ENCODE measurements at places on chromosomes 2 and 18.

GRCh38 chr2:85179541-85179940, 46.3 kb downstream of the TCF7L1 start:
- DNase-seq: no peak

GRCh38 chr2:238968616-238969384, 120.9 kb downstream of the TWIST2 start:
- DNase-seq: no peak

GRCh38 chr2:123061534-123061933, 963.6 kb upstream of the CNTNAP5 start:
- DNase-seq: no peak

DNA sequence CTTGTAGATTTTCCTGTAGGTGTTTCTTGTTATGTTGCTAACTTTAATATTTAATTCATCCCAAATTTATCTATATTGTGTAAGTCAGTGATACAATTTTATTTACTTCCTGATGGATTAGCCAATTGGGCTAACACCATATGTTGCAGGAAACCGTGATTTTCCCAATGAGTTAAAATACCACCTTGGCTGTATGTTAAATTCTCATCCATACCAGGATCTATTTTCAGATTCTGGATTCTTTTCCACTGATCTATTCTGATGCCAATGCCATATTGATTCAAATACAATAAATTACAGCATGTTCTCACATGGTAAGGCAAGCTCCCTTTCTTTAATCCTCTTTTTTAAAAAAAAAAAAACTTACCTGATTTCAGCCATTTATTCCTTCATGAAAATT, 85.8 kb upstream of the DNAJC10 start:
- no peak for DNase-seq

DNA sequence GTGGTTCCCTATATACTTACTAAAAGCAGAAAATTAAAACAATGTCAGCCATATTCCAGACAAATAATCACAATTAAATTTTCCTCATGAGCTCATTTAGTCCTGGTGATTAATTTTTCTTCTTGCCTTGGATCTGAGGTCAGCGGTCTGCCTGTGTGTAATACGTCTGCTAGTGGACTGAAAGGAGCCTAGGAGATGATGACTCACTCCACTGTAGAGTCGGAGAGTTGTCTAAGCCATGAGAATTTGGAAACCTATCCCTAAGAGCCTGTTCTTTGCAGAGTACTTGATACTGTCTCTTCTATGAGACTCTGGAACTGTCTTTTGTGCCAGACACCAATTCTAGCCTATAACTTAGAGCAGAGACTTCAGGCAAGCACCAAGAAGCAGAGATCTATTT, 94.2 kb upstream of the RAB27B start:
- no peak for DNase-seq

- no peak for DNase-seq
Measured at GRCh38 chr18:43486462-43486861, 209.2 kb upstream of the SYT4 start.

DNA sequence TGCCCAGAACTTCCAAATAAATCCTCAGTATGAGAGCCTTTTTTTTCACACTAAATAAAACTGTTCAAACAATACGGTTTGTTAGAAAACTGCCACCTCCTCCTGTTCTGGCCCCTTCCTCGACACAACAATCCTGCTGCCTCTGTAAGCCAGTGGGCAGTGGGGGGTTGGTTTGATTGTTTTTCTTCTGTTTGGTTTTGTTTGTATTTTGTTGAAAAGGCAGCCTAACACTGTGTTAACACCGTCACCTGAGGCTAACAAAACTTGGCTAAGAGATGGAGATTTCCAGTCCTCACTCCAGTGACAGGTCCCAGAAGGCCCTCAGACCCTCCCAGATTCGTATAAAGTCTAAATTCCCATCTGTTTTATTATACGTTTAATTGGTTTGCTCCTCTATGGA, 402.1 kb downstream of the ZNF521 start:
- DNase-seq: no peak

- DNase-seq: peak; percentile 28
Measured at GRCh38 chr2:172437419-172438341, 10.3 kb downstream of the ITGA6 start.

GRCh38 chr18:55654986-55655385, 67.0 kb upstream of the TCF4 start:
- no peak for DNase-seq

- no peak for DNase-seq
Measured at GRCh38 chr2:133705287-133705686, 137.0 kb upstream of the NCKAP5 start.

GRCh38 chr2:23788100-23788499, 138.8 kb downstream of the ATAD2B start:
- DNase-seq: no peak

- no peak for DNase-seq
Measured at GRCh38 chr2:202909394-202910192, 1.9 kb downstream of the WDR12 start.

DNA sequence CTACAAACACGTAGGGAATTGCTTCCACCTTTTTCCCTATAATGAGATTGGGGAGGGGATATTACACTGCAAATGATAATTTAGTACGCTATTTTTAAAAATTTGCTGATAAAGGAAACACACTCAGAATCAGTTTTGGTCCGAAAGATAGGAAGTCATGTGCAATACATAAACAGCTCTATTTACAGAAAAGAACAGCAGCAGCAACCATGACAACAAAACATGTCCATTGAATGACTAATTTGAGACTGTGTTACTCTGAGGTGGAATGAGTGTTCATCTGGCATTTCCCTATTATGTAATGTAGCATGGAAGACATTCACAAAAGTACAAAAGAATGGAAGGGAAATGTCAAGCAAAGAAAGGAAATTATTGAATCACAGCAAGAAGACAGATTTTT, 337.2 kb downstream of the NBAS start:
- no peak for DNase-seq

- DNase-seq: no peak
Measured at GRCh38 chr2:236656166-236656565, 86.5 kb downstream of the ACKR3 start.

- DNase-seq: peak; percentile 93
Measured at GRCh38 chr18:13612196-13612997, 114.0 kb downstream of the FAM210A start.

DNA sequence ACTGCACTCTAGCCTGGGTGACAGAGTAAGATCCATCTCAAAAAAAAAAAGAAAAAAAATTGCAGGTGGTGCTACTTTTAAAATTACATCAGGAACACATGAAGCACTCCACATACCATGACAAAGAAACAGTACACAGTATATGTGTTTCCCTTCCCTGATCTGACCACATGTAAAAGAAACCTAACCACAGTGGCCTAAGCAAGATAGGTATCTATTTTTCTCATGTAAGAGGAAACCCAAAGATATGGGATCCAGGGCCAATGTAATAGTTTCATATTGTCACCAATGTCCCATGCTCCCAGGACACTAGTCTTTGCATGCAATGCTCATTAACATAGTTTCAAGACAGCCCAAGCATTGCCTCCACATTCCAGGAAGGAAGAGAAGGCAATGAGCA, 99.9 kb downstream of the DYM start:
- DNase-seq: no peak

- DNase-seq: no peak
Measured at GRCh38 chr18:62732617-62733016, 17.3 kb downstream of the PHLPP1 start.

- DNase-seq: no peak
Measured at GRCh38 chr2:178846458-178846802, 39.2 kb upstream of the TTN start.

- no peak for DNase-seq
Measured at GRCh38 chr2:143588746-143589145, 459.5 kb downstream of the ARHGAP15 start.

- DNase-seq: no peak
Measured at GRCh38 chr2:215352602-215353001, 40.7 kb downstream of the ATIC start.

- no peak for DNase-seq
Measured at GRCh38 chr2:223865124-223865523, 27.7 kb upstream of the AP1S3 start.

DNA sequence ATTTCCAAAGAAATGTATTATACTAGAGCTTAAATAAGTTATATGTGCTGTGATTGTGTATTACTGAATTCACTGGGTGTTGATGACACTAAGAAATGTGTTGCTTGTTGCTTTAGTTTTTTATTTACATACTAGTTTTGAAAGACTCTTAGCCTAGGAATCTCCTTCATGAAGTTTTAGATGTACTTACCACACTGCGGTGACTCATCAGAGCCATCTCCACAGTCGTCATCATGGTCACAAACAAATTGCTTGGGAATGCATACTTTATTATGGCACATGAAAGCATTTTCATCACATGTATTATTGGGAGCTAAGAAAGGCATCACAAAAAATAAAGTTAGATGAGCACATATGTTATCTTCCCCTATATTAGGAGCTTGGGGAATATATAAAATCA, 1624.2 kb downstream of the LRP1B start:
- no peak for DNase-seq

- no peak for DNase-seq
Measured at GRCh38 chr2:28338046-28338817, 54.4 kb upstream of the FOSL2 start.

DNA sequence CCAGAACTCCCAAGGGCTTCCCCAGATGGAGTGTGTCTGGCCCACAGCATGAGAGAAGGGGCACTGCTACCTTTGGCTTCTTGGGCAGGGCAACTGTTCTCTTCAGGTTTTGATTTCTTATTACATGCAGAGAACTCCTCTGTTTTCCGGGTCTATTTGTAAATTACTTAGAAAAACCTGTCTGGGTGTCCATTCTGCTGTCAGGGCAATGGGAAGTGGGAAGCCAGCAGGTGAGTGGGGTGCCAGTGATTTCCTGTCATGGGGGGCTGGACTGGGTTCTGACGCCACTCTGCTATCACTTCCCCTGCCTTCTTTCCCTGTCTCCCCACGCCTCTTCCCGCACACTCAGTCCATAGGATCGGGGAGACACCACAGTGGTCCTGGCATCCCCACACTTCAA, 58.0 kb upstream of the LGALSL start:
- DNase-seq: no peak

DNA sequence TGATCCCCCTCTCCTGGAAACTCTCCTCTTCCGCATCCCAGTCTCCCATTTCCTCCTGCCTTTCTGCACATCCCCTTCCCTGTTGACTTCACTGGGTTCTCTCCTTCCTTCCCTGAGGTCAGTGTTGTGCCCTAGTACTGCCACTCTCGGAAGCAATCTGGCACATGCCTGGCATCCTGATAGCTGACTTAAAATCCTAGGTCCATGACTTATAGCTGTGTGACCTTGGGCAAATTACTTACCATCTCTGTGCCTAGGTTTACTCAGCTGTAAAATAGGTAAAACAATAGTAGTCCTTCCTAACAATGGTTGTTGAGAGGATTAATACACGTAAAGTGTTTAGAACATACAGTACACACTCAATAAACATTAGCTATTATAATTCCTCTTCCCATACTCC, 9.3 kb downstream of the EVA1A start:
- no peak for DNase-seq

GRCh38 chr2:182077023-182077422, 91.4 kb downstream of the PPP1R1C start:
- DNase-seq: no peak

DNA sequence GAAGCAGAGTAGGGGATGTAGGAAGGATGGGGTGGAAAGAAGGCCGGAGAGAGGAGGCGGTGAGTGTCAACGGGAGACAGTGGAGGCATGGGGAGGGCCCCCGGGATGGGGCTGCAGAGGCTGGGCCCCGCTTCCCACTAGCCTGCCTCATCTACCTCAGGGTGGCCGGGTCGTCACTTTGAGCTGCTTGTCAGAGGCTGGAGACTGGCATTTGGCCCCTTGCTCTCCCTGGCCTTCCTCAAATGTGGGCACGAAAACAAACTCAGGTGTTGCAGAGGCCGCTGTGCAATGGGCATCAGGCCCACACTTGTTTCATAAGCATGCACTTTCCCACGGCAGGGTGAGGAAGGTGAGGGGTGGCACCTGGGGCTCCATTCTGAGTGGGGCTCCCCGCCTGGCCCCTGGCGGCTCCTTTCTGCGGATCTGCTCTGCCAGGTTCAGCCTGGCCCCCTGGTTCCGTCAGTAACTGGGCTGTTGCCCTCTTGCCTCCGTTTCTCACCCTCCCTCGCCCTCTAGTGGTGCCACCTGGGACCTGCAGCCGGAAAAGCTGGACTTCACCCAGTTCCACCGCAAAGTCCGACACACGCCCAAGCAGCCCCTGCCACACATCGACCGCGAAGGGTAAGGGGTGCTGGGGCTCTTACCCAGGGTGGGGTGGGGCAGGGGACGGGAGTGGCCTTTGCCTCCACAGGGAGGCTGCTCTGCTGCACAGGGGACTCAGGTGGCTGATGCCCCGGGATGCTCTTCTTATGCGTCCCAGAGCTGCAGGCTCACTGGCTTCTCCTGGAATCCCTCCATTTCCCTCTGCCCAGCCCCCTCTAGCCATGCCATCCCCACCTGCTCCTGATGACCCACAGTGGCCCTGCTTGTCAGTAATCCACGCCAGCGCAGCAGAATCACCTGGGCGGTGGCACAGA, 125.4 kb downstream of the CTIF start:
- peak; percentile 66 for DNase-seq

- no peak for DNase-seq
Measured at GRCh38 chr2:46362667-46363012, 65.4 kb downstream of the EPAS1 start.

DNA sequence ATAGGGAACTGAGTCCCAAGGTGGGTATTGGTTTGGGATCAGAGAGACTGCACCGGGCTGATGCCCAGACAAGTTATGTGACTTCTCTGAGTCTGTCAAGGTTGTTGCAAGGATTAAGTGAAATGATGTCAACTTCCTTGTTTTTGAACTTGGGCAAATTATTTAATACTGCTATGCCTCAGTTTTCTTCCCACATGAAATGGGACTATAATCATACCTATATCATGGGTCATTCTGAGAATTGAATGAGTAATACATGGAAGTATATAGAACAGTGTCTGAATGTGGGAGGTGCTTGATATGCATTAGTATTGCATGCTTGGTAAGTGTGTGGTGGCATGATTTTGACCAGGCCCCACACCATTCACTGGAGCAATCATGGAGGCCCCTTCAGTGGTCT, 99.0 kb downstream of the PRKCE start:
- DNase-seq: no peak

DNA sequence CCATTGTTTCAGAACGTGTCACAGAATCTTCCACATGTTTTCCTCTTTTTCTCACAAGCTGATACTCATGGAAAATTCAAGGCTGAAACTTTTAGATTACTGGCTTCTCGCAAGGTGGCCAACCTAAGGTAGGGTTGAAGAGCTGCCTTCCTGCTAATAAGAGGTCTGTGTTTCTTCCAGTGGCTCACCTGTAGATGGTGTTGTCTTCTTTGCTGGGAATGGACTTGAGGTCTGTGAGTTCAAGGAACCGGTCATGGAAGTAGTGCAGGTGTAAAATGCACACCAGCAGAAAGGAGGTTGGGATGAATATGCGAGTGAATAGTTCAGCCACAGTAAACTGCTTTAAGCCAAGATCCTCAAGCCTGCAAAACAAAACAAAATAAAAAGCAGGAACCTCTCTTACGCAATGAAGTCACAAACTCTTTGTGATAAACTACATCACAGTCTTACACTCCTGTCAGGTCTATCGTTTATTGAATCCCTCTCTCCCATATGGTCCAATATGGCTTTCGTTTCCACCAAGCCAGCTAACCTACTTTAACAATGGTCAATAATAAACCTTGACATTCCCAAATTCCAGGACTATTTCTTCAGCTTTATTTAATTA, 258.9 kb downstream of the NAPG start:
- DNase-seq: no peak

- DNase-seq: no peak
Measured at GRCh38 chr2:178450524-178450773, 526 bp downstream of the PRKRA start.

GRCh38 chr2:186526281-186526680, 40.2 kb downstream of the ZC3H15 start:
- no peak for DNase-seq

Data from globus pallidus (tissue), 1 donor.